ENCODE measurements at places on chromosomes 2 and 18.

- no peak for DNase-seq
Measured at GRCh38 chr2:127675331-127676261, at the start of gene LIMS2. Gene LIMS2, minus strand, starts transcription at chr2:127675530. Its CDS starts 506 bp downstream, at chr2:127675024.

GRCh38 chr2:181126311-181126868 is 146.0 kb downstream of the UBE2E3 start:
- DNase-seq: no peak

DNA sequence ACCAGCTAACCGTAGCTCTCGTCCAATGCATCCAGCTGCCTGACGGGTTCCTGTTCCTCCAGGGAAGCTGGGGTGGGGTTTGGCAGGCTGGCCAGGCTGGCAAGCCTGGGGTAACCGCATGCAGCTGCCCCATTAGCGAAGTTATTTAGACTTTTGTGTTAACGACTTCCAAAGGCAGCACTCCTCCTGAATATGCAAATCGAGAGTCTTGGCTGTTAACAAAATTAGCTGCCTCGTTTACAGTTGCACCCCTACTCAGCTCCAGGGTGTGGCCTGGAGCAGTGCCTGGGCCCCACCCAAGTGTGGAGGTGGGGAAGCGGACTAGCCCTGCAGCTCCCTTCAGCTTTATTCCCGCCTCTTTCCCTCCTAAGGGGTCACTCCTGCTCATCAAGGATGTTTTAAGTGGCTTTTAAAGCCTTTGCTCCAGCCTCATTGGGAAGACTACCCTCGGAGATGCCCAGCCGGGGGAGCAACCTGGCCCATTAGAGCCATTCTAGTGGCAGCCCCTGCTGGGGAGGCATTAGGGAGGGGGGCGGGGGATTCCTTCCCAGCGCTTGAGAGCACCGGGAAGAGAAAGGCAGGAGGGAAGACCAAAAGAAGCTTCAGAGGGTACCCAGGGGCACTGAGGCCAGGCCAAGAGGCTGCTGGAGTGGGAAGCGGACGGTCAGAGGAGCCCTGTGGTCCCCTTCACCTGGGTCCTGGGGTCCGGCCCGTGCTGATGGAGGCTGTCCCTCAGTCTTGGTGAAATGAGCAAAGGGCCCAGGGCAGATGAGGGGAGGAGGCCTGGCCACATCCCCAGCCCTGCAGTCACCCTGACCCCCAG is 204.1 kb downstream of the CELF4 start:
- no peak for DNase-seq

GRCh38 chr2:152716805-152717227 is 445 bp downstream of the PRPF40A start:
- DNase-seq: no peak

GRCh38 chr2:229855116-229855515 is 66.7 kb downstream of the TRIP12 start:
- no peak for DNase-seq

DNA sequence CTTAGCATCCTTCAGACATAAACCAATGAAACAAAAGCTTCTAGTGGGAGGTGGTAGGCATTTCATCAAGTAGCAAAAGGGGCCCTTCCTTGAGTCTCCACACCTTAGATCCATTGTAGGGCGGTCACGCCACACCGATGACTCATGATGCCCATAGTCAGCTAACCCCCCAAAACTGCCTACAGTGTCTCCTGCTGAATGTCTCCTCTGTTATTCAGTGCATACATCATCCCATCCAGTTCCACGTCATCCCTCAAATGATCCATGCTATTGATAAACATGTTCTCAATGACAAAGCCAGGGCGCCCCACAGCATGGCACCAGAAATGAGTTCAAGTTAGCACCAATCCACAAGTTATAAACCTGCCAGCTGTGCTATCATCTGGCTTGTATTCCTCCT is 57.4 kb upstream of the ACKR3 start:
- no peak for DNase-seq

- no peak for DNase-seq
Measured at GRCh38 chr2:178205853-178206521, 11.7 kb downstream of the OSBPL6 start.

GRCh38 chr2:168346725-168347477 is 99.5 kb upstream of the STK39 start:
- DNase-seq: peak; percentile 71

- DNase-seq: no peak
Measured at GRCh38 chr2:69097891-69098655, 85.1 kb downstream of the ANTXR1 start.

DNA sequence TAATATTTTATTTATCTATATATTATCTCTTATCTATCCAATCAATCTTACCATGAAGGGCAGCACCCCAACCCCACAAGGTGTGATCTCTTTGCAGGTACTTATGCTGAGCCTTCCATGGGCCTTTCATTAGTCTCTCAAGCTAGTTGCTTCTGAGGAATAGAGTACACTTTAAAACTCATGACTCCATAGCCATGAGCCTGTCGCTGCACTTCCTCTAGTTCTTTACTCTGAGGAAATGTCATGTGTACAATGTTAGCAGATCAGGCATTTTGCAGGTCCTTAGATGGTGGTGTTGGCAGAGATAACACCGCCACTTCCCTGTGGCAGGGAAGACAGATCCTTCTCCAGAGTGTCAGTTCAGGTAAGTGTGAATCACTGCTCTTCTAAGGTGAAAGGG is 29.5 kb upstream of the STAT4 start:
- DNase-seq: no peak

GRCh38 chr2:16821692-16822091 is 156.1 kb upstream of the CYRIA start:
- peak; percentile 62 for DNase-seq

GRCh38 chr2:42252464-42252863 is 83.3 kb downstream of the EML4 start:
- no peak for DNase-seq

DNA sequence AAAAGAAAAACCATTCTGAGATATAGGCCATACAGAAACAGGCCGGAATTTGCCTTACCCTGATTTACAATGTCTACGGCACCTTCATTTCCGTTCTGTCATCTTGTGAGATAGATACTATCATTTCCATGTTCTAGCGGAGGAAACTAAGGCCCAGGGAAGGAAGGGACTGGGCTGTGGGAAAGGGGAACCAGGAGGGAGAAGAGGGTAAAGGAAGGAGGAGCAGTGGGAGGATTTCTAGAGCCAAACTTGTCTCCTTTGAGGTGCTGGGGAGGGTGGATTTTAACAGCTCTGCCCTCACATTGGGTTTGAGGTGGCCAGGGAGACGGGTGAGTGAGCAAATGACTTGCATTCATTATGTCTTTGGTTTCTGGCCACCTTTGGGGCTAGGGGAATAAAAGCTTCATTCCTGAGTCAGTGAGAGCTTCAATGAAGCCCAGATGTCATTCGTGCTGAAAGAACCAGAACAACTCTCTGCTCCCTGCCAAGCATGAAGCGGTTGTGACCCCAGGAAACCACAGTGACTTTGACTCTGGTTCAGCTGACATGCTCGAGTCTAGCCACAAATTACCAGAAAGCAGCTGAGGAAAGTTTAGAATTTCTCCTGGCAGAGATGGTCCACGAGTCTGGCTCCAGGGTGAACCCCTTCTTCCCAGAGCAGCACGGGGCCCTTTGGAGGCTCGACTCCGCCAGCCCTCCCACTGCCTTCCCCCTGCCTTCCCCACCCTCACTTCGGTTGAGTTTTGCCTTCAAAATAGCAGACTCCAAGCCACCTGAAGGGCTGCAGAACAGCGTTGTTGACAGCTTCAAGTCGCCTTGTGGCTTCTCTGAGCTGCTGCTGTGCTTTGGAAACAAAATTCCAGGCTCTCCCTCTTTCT is 3.8 kb downstream of the ACTG2 start:
- no peak for DNase-seq

DNA sequence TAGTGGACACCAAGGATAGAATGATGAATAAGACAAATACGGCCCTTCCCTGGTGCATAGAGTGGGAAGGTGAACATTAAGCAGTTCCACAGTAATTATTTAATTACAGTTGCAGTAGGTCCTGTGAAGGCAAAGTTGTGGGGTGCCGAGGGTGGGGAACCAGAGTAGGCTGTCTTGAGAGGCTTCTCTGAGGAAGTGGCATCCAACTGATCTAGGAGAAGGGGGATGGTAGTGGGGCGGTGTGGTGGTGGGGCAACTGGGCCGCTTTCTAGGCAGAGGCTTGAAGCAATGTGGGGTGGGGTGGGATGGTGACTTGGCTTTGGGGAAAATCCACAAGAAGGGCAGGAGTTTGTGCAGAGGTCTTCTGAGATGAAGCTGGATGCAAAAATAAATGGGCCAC is 11.7 kb downstream of the ACSL3 start:
- no peak for DNase-seq

- no peak for DNase-seq
Measured at GRCh38 chr2:170180031-170180566, 2.2 kb downstream of the MYO3B start.

DNA sequence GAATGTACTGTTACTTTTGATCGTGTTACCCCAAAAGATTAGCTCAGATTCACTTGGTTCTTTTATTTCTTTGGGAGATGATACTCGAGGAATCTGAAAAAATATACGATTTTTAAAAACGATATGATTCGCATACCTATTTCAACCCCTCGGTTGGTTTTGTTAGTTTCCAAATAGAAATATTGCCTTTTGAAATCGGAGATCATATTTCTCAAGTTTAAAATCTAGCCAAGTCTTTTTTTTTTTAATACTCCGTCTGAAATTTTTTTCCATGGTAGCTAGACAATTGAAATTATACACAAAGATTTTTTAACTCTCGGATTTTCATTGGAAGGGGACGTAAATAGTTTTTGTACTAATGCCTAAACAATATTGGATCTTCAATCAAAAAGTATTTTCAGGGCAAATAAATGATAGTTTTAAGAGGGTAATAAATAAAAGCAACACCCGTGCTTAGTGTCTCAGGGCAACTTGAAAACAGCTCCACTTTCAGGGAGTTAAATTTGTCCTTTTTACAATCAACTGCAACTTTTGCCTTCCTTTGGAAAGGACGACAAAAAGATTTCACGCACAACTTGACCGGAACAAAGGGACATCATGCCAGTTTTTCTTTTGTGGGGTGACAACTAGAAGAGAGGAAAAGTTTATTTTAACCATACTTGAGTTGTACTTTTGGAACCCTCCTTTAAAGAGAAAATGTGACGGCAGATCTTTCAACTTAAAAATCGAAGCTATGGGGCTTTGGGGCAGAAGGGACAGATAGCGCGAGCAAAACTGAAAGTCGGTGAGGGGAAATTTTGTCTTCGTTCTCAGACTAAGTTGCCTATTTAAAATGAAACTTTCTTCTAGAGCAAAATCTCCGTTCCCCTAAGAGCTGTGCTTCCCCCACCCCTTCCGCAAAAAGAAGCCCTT is 5.8 kb upstream of the ONECUT2 start:
- DNase-seq: no peak

GRCh38 chr2:211881449-211881848 is 657.2 kb downstream of the ERBB4 start:
- no peak for DNase-seq

DNA sequence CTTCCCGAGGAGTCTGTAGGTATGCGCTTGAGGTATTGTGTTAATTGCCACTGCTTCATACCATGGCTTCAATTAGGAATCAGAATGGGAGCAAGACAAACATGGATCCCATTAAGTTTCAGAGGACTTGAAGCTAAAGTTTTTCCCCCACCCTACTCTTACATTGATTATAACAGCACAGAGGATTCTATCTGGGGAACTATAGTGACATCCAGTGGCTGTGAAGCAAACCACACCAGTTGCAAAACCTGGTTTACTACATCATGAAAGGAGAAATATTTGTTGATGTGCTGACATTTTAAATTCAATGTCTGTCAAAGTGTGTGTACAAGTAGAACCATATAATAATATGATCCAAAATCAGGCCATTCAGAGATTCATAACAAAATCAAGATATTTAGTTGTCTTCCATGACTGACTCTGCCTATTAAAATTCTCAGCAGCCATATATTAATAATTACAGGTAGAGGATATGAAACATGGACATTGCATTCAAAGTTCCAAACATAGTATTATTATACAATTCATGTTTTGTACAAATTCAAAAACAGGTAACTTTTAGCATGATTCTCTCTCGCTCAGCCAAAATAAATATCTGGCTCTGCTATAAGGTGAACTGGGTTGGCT is 82.9 kb downstream of the GRB14 start:
- DNase-seq: peak; percentile 11

GRCh38 chr2:73107211-73107926 is 5.4 kb downstream of the RAB11FIP5 start:
- DNase-seq: no peak

- no peak for DNase-seq
Measured at GRCh38 chr2:201452058-201452921, 750 bp downstream of the STRADB start.

- peak; percentile 44 for DNase-seq
Measured at GRCh38 chr2:44974064-44974715, 32.7 kb downstream of the SIX3 start.

DNA sequence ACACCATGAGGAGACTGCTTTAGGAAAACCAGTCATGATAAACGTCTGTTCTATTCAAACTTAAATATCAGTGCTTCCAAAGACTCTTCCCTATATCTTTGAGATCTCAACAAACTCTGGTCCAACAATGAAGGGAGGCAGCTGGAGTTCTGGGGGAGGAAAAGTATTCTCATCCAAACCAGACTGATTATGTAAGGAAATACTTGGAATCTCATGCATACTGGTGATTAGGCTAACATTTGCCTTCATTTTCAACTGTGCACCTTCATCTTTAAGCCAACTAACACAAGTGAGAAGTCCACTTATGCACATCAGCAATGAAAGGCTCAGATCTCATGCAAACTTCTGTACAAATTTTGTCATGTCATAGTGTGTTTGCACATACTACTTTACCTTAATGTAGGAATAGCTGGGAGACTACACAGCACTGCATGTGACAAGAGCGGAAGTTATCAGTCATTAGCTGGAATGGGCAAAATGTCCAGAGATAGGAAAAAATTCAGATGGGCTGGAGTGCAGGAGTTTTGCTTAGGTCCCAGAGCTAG is 67.5 kb upstream of the STK17B start:
- DNase-seq: no peak

DNA sequence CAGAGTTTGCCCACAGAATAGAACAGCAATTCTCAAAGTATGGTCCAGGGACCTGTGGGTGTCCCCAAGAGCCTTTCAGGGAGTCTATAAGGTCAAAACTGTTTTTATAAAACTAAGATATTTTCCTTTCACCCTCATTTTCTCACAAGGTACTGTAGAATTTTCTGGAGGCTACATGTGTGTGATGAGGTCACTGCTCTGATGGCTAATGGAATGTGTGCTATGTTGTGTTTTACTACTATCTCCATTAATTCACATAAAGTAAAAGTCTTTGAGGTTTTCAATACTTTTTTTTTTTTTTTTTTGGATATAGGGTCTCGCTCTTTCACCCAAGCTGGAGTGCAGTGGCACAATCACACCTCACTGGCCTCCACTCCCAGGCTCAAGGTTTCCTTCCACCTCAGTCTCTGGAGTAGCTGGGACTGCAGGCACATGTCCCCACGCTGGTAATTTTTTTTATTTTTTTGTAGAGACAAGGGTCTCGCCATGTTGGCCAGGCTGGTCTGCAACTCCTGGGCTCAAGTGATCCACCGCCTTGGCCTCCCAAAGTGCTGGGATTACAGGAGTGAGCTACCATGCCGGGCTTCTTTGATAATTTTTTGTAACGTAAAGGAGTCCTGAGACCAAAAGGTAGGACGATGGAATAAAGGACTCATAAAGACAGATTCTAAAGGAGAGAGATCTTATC is 1.8 kb downstream of the TRABD2A start:
- no peak for DNase-seq
